Stimulated activated CD4-positive, alpha-beta T cell treated with anti-CD3 and anti-CD28 coated beads, Interleukin-1b, Interleukin-23, amount 100 ng/mL, for 48 hours (primary cell): ENCODE measurements at places on chromosomes 13 and 19.

DNA sequence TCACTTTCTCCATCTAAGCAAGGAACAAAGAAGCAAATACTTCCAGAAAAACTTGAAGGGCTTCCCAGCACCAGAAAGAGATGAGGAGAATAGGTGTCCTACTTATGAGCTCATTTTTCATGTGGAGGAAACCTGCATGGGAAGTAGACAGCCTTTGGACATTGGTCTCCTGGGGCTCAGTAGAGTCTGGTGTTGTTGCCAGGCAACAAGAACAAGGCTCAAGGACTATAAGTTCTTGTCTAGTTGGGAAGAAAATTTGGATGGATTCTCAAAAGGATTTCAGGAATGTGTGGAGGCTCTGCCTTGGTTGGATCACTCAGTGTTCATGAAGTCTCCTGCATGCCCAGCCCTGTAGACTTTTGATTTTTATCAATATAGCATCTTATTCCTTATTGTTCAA is 84.5 kb downstream of the MBNL2 start:
- no peak for DNase-seq

DNA sequence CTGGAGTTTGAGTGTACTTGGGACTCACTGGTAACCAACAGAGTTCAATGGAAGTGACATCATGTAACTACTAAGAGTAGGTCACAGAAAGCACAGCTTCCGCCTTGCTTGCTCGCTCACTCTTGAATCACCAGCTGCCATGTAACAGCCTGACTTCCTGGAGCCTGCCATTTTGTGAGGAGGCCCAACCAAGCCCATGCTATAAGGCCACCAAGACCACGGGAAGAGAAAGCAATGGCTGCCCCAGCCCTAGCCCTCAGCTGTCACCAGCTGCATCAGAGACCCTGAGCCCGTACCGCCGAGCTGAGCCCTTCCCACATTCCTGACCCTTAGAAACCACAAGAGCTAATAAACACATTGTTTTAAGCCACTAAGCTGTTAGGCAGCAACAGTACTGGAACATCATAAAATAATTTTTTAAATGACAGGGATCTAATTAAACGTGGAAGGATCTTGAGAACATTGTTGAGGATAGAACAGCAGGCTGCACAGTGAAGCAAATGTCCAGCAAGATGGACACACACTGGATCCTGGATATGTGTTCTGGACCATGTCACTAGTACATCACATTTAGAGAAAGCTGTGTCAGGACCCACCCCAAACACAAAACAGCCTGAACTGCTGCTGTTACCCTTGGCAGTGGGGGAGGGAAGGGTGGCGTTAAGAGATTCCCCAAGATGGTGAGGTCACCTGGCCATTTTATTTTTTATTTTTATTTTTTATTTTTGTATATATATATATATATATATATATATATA is 21.7 kb upstream of the LDLR start:
- peak; percentile 18 for DNase-seq

DNA sequence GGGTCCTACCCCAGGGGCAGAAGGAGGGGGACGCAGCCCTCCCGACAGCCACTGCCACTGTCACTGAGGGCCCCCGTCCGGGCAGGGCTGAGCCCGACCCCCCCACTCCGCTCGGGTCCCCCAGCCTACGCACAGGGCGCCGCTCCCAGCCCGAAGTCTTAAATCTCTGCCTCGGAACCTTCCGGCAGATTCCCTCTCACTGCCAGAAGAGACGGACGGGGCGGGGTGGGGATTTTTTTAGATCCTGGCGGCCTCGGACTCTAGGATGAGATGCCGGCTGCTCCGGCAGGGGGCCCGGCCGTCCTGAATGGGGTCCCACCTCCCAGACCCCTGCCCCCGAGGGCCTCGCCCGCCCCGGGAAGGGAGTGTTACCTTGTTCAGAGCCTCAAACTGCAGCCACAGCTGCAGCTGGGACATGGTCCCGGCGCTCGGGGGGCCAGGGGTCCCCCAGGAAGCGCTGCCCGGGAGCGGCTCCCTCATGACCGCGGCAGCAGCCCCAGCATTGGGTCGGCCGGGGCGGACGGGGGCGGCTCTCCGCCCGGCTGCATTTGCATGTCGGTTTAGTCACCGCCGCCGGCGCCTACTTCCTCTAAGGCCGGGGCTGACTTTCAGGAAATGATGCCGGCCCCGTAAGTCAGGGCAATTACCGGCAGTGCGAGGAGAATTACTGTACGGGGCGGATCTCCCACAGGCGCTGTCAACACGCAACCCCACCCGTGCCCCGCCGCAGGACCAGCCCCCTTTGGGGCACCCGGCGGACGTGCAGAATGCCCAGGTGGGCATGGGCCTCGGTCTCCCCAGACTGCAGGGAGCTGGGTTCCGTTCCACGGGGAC is 28.1 kb downstream of the GPX4 start:
- peak; percentile 94 for DNase-seq

- DNase-seq, result no peak
Measured at GRCh38 chr13:96112936-96113335, 23.0 kb downstream of the HS6ST3 start.

GRCh38 chr19:38801359-38802095 is 11.2 kb downstream of the LGALS4 start:
- no peak for DNase-seq

DNA sequence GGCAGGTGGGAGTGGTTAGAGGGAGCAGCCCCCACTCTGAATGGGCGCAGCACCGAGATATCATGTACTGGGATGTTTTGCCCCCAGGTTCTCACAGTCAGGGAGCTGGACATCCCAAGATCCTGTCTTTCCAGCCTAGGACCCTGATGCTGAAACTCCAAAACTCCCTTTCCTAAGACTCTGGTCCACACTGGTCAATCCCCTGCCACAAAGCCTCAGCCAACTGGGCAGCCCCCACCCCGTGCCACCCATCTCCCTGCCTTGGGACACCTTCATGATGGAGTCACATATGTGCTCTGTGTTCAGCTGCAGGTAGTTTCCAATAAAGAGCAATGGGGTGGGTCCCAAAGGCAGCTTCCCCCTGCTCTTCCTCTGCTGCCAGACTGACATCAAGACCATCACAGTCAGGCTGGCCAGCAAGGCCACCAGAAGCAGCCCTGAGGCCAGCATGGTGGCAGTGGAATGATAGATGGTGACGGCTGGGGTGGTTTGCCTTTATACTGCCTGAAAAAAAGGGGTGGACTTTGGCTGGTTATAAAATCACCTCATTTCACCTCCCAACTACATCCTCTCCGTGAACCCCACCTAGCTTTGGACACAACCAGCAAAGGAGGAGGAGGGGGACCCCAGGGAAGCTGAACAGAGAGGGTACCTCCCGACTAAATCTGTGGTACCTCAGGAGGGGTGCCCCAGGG is 36.3 kb downstream of the CYP2B6 start:
- DNase-seq, result no peak

DNA sequence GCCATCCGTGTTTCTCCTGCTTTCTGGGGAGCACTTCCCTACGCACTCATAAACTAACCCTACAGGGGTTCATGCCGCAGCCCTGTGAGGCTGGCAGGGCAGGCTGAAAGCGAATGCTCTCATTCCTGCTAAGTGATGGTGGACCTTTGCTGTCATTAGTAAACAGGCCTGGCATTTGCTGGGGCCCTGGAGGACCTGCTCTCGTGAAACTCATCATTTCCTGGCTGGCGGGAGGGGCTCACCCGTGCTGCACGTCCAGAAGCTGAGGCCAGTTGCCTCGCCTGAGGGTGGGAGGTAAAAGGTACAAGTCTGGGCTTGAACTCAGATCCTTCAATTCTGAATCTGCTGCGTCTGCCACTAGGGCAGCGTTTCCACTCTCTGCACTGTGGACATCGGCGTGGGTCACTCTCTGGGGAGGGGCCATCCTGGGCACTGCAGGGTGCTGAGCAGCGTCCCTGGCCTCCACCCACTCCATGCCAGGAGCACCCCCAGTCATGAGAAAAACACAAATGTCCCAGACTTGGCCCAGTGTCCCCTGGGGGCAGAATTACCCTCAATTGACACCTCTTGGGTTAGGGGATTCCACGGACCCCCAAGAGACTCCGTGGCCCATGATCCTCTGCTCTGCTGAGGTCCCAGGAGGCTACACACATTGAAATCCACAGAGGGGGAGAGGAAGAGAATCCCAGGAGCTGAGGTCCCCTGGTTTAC is 7.0 kb downstream of the MOB3A start:
- DNase-seq, result no peak

- DNase-seq, result no peak
Measured at GRCh38 chr13:71583581-71583980, 283.4 kb downstream of the DACH1 start.

DNA sequence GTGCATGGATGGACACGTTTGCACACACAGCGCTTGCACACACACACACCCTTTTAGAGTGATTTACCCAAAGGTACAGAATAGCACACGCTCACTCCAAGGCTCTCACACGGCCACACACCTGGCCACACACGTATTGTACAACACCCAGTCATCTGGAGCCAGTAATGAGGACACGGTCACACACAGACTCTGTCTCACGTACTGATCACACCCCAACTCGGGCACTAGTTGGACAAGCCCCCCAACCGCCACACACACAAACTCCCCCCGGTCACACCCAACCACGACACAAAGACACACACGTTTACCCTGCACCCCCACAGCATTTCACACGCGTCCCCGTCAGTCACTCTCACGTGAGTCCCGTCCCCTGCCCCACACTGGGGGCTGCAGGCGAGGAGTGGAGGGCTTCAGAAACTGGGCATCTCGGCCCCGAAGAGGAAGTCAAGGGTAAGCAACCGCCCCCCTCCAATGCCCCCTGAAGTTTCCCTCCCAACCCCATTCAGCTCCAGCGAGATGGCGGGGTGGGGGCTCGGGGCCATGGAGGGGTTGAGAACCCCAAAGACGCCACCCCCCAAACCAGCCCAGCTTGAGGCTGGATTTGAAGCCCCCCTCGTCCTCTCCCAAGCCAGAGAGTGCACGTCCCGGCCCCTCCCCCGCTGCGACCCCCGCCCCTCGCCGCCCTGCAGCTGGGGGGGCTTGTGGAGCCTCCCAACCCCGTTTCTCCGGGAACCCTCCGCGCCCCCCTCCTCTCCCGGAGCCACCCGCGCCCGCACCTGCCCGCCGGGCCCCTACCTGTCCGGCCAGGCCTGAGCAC is 599 bp downstream of the OLFM2 start:
- no peak for DNase-seq

GRCh38 chr13:85544756-85545155 is 254.5 kb downstream of the SLITRK6 start:
- DNase-seq, result no peak

DNA sequence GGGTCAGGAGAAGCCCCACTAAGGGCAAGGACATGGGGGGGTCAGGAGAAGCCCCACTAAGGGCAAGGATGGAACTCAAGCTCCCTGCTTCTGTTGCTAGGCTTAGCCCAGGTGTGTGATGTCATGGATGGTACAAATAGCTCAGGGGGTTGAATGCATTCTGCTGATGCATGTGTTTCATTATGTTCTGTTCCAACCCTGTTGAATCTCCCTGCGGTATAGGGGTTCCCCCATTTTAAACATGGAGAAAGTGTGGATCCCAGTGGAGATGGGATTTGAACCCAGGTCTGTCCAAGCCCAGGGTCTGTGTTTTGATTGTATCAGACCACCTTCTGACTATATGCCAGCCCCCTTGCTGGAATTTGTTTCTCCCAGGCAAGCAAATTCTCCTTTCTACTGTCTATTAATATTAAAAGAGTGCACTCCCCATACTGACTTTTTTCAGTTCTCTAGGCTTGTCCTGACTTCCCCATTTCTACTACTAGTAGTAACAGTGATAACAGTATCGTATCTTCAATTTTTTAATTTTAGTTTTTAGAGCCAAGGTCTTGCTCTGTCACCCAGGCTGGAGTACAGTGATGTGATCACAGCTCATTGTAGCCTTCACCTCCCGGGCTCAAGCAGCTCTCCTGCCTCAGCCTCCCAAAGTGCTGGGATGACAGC is 6.7 kb downstream of the ZNF865 start:
- no peak for DNase-seq
